Hematopoietic multipotent progenitor cell (in vitro differentiated cells): ENCODE measurements at places on chromosomes 3 and 15.

- no peak for DNase-seq
Observed at GRCh38 chr3:56467108-56467507, 1.2 kb downstream of the ERC2 start.

DNA sequence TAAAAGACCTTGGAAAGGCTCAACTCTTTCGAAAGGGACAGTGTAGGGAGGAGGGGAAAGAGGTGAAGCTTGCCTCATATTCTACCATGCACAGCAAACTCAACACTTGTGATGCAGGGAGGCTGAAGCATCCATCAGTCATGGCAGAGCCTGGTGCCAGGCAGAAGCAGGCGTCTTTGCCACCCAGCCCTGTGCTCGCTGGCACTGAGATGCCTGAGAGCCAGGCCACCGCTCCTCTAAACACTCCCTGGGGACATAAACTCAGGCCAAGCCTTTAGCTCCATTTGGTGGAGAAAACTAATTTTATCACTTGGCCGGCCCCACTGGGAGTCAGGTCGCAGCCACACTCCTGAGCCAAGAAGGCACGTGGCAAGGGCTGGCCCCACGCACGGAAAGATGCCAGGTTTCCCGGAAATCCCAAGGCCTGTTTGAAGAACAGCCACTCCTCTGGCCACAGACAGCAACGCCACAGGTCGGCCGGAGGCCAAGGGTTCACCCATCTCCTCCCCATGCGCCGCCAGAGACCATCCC is 30.7 kb downstream of the XXYLT1 start:
- no peak for DNase-seq

DNA sequence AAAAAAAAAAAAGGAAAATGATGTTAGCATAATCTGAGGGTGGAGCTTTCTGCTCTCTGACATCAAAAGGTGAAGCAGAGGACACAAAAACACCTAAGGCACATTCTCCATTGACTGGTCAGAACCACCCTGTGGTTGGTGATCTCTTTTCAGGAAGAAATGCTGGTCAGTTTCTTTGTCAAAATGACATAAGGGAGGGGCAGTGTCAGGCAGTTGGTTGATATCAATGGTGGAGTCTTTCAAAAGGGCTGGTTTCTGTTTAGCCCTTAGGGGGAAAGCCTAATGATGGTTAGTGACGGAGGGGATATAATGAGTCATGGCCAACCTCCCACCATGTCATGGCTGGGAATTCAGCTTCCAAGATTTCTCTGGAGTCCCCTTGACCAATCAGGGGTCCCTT is 185.9 kb upstream of the GBE1 start:
- no peak for DNase-seq

DNA sequence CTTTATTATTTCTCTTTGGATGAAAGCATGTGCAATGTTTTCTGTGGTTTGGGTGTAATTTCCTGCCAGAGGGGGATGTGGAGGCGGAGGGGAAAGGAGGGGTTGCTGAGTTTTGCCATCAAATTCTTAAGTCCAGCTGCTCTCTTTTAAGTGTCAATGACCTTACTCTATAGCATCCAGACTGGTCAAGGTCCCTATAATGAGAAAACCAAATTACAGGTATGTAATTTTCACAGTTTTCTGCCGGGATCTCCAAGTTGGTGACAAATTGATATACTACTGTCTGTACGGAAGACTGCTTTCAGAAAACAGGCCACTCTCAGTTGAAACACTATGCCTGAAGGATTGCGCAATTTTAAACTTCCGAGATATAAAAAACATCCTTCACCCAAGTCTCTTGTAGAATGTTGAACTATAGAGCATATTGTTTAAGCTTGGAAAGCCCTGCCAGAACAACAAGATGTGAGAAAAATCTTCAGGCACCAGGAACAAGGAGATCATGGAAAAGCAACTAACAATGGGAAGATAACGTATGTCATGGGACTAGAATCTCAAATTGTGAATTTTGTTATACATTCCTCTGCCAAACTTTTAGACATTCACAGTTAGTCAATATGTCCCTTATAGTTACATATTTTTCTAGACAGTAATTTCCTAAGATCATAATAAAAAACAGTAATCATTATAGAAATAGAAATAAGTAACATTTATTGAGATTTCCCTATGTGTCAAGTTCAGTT is 300.7 kb upstream of the SATB1 start:
- DNase-seq: peak; percentile 40

DNA sequence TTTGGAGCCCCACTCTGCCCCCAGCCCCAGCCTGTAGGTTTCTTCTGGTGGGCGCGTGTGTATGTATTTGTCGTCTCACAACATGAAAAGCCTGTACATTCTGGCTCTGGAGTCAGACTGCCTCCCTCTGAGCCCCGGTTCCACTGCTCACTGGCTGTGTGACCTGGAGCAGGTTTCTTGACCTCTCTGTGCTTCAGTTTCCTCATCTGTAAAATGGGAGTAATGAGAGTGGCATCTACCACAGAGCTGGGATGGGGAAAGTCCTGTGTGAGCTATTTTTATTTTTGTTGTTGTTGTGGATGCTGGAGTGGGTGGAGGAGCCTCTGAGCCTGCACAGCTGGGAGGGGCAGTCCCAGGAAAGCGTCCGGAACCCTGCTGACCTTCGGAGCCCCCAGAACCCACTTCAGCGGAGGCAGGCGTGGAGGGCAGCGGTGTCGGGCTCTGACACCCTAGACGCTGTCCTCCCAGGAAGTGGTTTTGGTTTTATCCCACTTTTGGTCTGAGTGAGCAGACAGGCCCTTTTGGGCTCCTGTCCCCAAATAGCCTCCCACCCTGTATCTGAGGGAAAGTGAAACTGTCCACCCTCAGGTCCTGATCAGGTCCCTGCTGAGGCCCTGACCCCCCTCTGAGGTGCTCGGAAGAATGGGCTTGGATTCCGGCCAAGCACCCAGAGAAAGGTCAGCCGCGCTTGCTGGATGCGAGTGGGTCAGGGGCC is 103.5 kb downstream of the CHSY1 start:
- no peak for DNase-seq

DNA sequence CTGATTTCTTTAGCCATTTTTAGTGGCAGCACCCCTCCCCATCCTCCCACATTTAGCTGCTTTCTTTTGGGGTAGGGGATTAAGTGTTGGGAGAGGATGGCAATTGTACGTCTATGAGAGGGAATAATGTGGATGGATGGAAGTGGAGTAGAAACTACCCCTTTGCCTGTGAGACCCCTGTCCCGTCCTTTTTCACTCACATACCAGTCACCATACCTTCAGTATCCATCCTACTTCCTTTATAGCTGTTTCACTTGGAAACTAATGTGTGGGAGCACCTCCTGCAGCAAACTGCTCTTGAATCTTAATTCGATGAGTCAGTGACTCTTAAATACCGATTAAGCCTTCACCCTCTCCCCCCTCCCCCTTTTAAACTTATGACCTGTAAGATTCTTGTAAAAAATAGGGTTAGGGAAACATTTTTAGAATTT is 730 bp downstream of the SPRED1 start:
- peak; percentile 37 for DNase-seq

DNA sequence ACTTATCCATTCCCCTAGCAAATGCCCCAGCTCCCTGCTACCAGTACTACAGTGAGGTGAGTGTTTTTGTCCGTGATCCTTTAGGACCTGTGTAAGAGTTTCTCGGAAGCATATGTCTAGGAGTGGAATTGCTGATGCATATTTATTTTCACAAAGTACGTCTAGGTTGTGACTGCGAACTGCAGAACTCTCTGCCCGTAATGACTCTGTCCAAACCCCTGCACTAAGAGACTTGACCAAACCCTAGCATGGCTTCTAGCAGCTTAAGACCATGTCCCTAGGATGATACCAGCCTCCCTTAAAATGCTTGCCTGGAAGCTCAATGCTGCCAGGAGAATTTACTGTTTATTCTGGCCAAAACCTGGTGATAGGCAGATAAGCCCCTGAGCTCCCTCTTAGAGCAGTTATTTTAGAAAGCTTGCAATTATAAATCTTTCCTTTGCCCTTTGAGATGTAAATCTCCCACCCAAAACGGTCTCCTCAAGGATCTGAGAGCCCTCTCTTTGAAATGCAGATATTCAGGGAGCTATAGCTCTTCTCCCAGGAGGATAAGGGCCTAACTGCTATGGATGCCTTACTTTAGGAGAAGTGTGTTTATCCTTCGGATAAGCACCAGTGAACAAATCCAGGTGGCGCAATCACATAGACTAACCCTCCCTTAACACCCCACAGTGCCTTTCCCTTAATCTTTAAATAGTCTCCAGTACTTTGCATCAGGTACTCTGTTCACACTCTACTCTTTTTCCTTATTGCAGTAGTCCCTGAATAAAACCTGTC is 14.7 kb upstream of the CA12 start:
- DNase-seq: no peak

DNA sequence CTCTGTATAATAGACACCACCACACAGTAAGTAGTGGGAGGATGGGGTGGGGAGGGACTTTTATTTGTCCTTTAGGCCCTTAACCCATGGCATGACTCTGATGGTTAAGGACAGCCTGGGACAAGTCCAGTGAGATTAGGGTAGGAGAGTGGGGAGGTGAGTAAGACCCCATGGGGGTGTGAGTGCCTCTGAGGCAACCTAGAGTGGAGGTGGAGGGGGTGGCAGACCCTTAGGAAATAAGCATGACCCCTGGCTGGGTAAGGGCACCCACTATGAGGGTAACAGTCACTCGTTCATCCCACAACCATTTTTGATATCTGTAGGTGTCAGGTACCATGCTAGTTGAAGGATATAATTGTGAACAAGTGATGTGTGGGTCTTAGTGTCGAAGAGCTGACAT is 21.0 kb upstream of the PSTPIP1 start:
- no peak for DNase-seq

- no peak for DNase-seq
Observed at GRCh38 chr15:60809375-60809774, 330.4 kb upstream of the ICE2 start.

DNA sequence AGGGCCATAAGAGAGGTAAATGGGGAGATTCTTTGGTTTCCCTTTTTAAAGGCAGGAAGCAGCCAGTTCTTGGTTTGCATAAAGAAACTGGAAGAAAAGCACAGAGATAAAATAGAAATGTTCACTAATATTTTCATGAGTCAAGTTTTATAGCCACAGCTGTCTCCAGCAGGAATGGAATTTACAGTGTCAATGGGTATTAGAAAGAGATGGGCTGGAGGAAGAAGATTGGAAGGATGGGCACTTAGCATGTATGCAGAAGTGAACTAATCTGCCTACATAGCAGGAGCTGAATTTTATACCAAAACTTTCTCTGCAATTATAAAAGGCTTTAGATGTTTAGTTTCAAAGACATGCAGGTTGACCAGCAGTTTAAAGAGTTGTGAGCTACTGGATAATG is 521.9 kb upstream of the GOLIM4 start:
- peak; percentile 24 for DNase-seq

- no peak for DNase-seq
Observed at GRCh38 chr15:51288143-51289065, 50.0 kb downstream of the CYP19A1 start.

DNA sequence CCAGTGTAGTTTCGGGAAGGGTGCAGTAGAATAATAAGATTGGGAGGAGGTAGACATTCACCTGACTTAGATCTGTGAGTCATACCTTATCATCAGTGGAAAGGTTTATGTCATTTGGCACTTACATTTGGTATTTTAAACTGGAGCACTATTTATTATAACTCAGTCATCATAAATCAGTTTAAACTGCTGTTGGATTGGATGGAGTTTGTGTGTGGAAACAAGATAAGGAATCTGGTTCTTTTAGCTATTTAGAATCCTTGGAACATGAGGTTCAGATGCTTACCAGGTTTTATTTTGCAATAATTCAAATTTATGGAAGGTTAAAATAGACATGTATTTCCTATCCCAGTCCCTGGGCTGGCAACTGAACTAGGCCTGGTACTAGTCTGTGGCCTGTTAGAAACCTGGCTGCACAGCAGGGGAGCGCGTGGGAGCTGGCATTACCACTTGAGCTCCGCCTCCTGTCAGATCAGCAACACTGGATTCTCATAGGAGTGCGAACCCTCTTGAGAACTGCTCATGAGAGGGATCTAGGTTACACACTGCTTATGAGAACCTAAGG is 34.5 kb downstream of the ZFAND6 start:
- peak; percentile 43 for DNase-seq

- DNase-seq: no peak
Observed at GRCh38 chr3:170232266-170232665, 10.0 kb downstream of the PRKCI start.

- peak; percentile 14 for DNase-seq
Observed at GRCh38 chr3:123202451-123202850, 708 bp downstream of the SEC22A start.

GRCh38 chr3:76367281-76367680 is 581.9 kb upstream of the ZNF717 start:
- no peak for DNase-seq

GRCh38 chr15:79966634-79967297 is 4.2 kb downstream of the BCL2A1 start:
- no peak for DNase-seq

GRCh38 chr15:77525400-77525811 is 104.7 kb downstream of the HMG20A start:
- DNase-seq: no peak

DNA sequence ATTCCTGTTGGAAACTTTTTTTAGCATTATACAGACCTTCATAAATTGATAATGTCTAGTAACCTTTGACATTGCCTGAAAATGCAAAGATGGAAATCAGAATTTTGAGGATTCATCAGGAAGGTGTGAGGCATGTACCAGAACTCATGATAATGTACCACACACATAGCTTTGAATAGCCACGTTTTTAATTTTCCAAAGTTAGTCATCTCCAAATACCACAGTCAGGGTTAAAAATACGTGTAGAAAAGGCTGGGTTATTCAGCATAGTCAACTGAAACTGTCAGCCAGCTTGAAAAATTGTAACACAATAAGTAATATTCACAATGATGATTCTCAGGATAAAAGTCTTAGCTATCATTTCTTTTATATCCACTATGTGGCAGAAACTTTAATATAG is 102.0 kb upstream of the THRB start:
- no peak for DNase-seq

DNA sequence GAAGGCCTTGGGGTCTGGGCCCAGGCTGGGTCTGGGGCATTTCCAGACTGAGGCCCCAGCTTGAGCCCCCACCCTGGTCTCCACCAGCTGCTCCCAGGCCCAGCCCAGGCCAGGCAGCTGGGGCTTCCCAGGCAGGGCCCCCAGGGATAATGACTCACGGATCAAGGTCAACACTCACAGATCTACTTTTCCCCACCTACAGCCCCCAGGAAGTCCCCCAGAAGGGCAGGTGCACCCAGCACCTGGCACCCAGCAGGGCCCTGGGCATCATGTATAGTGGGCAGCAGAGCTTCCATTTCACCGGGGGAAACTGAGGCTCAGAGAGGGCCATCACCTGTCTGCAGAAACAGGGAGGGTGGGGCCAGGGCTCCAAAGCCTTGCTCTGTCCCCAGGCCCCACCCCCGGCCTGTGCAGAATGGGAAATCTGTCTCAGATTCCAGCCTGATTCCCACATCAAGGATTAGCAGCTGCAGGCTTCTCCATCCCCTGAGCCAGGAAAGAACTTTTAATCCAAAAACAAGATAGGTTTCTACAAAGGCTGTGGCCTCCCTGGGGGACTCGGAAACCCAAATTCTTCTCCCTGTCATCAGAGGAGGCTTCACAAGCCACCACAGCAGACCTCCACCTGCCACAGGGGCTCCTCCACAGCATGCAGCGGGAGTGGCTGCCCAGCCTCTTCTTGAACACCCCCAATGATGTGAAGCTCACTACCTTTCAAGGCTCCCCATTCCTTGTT is 49.8 kb downstream of the IQSEC1 start:
- DNase-seq: no peak

- DNase-seq: no peak
Observed at GRCh38 chr3:31802981-31803740, 177.9 kb downstream of the OSBPL10 start.
